ENCODE measurements at places on chromosomes 5 and 9.

DNA sequence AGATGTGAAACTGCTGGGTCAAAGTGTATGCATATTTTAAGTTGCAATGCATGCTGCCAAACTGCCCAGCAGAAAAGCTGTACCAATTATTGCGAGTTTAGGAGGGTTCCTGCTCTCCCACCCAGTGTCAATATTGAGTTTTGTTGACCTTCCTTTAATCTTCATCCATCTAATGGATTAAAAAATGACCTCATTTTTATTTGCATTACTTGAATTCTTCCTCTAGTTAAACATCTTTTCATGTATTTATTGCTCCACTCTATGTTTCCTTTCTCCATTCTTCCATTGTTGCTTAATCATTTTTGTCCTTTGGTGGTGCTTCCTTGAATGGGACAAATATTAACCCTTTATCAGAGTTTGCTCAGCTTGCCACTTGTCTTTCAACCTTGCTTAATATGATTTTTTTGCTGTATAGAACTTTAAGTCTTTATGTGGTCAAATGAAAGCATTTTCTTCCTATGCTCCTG lies 32.4 kb downstream of the TLE1 start:
- no peak overlapping the region for H3K4me3 ChIP-seq
- DNase-seq = no peak
- no peaks in the 10 kb centered on the region for H3K4me1 ChIP-seq
- no peak overlapping the region for H3K27ac ChIP-seq
- no peaks in the 10 kb centered on the region for H3K36me3 ChIP-seq

DNA sequence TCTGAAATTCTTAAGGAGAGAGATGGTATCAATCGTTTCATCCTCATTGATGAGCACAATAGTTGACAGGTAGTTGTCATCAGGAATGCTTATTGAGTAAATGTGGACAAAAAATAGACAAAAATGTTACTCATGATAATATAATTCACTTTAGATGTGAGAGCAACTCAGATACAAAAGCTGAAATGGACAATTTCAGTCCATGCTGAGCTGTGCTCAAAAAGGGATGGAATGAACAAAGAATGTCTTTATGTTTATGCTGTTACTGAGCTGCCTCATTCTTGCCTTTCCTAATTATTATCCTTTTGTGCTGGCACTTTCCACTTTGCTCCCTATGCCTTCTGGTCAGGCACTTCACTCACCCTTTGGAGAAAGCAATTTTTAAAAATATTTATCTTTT lies 49.5 kb downstream of the JAKMIP2 start:
- no peaks in the 10 kb centered on the region for H3K4me1 ChIP-seq
- no peak overlapping the region for H3K27ac ChIP-seq
- DNase-seq = no peak

DNA sequence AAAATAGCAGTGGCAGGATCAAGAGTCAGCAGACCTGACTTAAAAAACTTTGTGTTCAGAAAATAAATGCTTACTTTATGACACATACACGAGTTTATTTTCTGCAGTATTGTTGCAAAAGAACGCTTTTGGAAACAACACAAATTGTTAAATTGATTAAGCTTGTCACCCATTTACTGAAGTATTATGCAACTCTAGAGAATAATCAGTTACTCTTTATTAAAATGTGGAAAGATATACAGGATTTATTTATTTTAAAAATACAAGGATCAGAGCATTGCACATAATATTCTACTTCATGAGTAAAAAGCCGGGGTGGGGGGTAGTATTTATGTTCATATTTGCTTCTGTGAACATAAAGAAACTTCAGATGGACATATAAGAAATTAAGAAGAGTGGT lies 20.0 kb downstream of the FYB1 start:
- no peaks in the 10 kb centered on the region for H3K27me3 ChIP-seq
- peak overlapping the region; percentile 88 for H3K4me3 ChIP-seq
- no peak for DNase-seq
- H3K36me3 ChIP-seq = peaks cover 34% of the 10 kb centered on the region

DNA sequence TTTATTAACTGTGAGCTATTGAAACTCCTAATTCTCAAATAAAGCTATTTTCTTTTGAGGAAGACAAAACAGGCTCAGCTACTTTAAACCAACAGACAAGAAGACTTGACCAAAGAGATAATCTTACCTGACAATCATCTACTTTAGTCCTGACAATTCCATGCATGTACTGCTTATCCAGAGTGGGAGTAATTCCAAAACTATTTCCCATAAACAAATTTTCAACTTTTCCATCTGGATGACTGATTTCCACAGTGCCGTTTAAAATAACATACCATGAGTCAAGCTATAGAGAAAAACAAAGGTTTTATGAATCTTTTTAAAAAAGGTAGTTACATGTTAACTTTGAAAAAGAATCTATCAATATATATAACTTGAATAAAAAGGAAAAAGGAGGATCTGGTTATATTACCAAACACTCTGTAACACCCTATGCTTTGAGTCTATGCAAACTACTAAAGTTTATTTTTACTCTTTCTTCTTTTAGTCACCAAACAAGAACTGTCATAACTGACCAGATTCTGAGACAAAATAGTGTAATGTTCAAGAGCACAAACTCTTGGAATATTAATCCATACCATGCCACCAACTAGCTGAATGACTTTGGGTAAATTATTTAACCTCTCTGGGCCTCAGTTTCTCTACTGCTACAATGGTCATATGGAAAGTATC lies 129.7 kb downstream of the RAPGEF6 start:
- peaks cover 8% of the 10 kb centered on the region for H3K4me1 ChIP-seq
- H3K36me3 ChIP-seq = peaks cover 37% of the 10 kb centered on the region
- no peak overlapping the region for H3K4me3 ChIP-seq
- no peaks in the 10 kb centered on the region for H3K27me3 ChIP-seq
- no peak overlapping the region for H3K27ac ChIP-seq

DNA sequence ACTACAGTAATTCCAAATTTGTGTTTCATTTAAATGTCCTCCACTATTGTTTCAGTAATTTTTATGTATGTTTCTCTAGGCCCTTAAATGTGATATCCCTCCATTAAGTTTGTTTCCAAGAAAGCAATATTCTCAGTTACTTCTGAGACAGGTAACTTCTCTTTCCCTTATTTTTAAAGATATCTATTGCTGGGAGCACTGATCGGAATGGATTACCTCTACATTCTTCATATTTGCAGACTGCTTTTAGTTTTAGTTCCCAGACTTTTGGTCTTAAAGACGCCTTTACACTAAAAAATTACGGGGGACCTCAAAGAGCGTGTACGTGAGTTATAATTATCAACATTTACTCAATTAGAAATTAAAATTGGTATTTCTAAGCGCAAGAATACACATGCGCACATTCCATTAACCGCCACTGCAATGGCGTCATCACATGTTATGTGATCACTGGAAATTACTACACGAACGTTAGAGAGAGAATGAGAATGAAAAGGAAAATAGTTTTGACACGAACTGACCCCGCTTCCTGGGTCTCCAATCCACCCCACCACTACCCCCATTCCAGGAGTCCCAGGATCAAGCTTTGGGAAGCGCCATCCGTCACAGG lies 519 bp upstream of the RAD50 start:
- H3K4me1 ChIP-seq = peaks cover 19% of the 10 kb centered on the region
- peak overlapping the region; percentile 99 for H3K4me3 ChIP-seq
- peaks cover 7% of the 10 kb centered on the region for H3K36me3 ChIP-seq
- peak overlapping the region; percentile 94 for H3K27ac ChIP-seq
- no peaks in the 10 kb centered on the region for H3K27me3 ChIP-seq

DNA sequence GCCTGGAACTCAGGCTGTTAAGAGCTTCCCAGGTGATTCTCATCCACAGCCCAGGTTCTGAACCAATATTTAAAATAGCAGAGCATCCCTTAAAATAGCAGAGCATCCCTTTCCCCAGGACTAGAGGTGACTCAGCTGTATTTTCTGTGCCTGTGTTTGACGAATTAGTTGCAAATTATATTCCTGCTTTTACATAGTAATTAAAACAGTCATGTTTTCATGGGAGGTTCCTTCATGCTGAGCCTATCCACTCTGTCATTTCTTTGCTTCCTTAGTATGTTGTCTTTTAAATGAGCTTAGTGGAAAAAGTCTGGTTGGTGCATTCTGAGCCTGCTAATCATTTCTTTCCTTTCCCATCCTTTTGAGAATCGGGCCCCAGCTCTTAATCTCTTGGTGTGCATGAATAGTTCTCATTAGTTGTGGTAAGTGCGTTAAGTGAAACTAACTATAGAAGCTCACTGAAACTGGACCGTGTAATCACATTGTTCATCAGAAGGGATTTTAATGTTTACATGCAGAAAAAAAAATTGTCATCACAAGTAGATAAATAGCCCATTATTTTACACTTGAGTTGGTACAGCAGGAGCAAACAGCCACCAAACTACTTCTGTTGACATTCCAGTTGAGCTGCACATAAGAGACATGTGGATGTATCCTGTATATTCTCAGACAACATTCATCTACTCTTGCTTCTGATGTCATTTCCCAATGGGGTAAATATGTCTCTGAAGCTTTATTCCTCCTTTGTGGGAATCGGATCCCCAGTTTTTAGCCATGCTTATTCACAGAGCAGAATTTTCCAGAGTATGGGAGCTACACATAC lies 596.9 kb upstream of the WWC1 start:
- no peak for DNase-seq
- no peak overlapping the region for H3K27ac ChIP-seq
- no peaks in the 10 kb centered on the region for H3K4me1 ChIP-seq
- H3K4me3 ChIP-seq = no peak overlapping the region

DNA sequence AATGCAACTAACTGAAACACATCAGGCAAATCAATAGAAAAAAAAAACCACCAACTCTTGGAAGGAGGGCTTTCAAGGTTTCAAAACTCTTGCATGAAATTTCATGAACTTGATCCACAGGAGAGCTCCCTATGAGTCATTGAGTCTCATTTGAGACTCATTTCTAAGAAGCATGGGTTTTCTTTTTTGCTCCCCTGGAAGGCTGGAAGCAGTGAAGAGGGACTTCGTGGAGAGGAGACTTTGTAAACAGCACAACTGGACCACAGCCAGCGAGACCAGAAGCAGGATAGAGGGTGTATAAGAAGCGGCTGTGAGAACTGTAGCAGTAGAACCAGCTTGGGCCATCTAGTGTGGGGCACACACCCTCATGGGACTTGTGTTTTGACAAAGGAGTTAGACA lies 41.2 kb upstream of the RAPGEF1 start:
- peaks cover 10% of the 10 kb centered on the region for H3K4me1 ChIP-seq
- peaks cover 42% of the 10 kb centered on the region for H3K27me3 ChIP-seq
- H3K27ac ChIP-seq = peak overlapping the region; percentile 25
- peak; percentile 21 for DNase-seq
- no peaks in the 10 kb centered on the region for H3K36me3 ChIP-seq

- H3K36me3 ChIP-seq = peaks cover 14% of the 10 kb centered on the region
- H3K27me3 ChIP-seq = no peaks in the 10 kb centered on the region
- no peak overlapping the region for H3K27ac ChIP-seq
- DNase-seq = no peak
These were observed 6.1 kb upstream of the MRNIP start for GRCh38 chr5:179864686-179865085.

Data from activated CD4-positive, alpha-beta memory T cell treated with anti-CD3 and anti-CD28 coated beads for 36 hours (primary cell).